SJCRH30 (cell line): ENCODE measurements at places on chromosomes 1 and 21. TPM values are rescaled to one million over a fixed set of nuclear protein-coding genes. Genes with fewer than 3 reads are reported as not detected.
A peak's percentile ranks its signal among the peaks of the same experiment; 100 is the strongest.

DNA sequence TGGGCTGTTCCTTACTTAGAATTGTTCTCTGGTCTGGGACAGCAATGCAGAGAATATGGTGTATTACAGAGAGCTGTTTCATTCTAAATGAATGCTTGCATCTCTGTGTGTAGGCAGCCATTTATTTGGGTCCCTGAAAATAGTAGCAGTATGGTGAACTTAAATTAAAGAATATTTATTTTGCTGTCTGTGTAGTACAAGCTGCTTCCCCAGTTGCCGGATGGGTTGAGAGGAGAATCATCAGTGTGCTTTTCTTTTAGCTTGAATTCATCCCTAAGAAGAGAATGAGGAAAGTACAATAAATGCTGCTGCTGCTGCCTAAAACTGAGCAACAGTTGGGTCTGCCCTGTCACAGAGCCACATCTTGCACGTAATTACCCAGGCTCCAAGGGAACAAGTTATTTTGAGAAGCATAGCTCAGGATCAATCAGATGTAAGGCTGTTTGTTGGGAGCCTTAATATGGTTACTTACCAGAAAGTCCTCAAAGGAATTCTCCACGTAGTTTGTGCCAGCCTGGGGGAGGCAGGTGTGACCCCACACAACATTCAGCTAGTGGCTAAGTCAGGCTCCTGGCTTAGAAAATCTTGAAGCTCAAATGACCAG is 16.6 kb downstream of the ACTN2 start:
- H3K4me1 ChIP-seq, result no peaks in the 10 kb centered on the region
- H3K4me3 ChIP-seq, result no peak overlapping the region
- DNase-seq, result no peak
- H3K36me3 ChIP-seq, result no peaks in the 10 kb centered on the region

GRCh38 chr1:210711825-210712612 is 383.3 kb downstream of the HHAT start:
- no peak overlapping the region for H3K27ac ChIP-seq
- no peaks in the 10 kb centered on the region for H3K4me1 ChIP-seq

- 0 out of 2 replicates have a peak, but pooled peaks cover 6% of the 10 kb centered on the region for H3K4me1 ChIP-seq
- H3K36me3 ChIP-seq, result no peaks in the 10 kb centered on the region
- H3K27me3 ChIP-seq, result peaks cover 5% of the 10 kb centered on the region
- H3K4me3 ChIP-seq, result no peak overlapping the region
- no peak overlapping the region for H3K27ac ChIP-seq
- no peak for DNase-seq
Observed at GRCh38 chr1:89630048-89630447, 2.9 kb upstream of the LRRC8C start.

GRCh38 chr1:162390396-162391185 is 9.1 kb downstream of the C1orf226 start:
- no peak overlapping the region for H3K4me3 ChIP-seq
- H3K27ac ChIP-seq, result no peak overlapping the region; the same call in 1 of the 2 replicates
- H3K36me3 ChIP-seq, result no peaks in the 10 kb centered on the region
- DNase-seq, result no peak

- no peaks in the 10 kb centered on the region for H3K4me1 ChIP-seq
- no peak overlapping the region for H3K27ac ChIP-seq
- no peaks in the 10 kb centered on the region for H3K36me3 ChIP-seq
- no peak for DNase-seq
- H3K27me3 ChIP-seq, result no peaks in the 10 kb centered on the region
- no peak overlapping the region for H3K4me3 ChIP-seq
Observed at GRCh38 chr1:91889717-91890459, 3.9 kb upstream of the TGFBR3 start.

GRCh38 chr1:119040906-119041305 is 52.8 kb upstream of the TBX15 start:
- no peak for DNase-seq
- H3K27ac ChIP-seq, result no peak overlapping the region
- peaks cover 3% of the 10 kb centered on the region; the same call in 1 of the 2 replicates for H3K36me3 ChIP-seq
- H3K4me1 ChIP-seq, result no peaks in the 10 kb centered on the region
- H3K4me3 ChIP-seq, result no peak overlapping the region

GRCh38 chr1:112508278-112509004 is at the start of gene WNT2B:
TSS of gene WNT2B (plus strand) at chr1:112508965. CDS start at chr1:112509263, 298 bp downstream.
- no peaks in the 10 kb centered on the region for H3K36me3 ChIP-seq
- DNase-seq, result no peak
- peak within 1 kb of the TSS; percentile 53 for H3K4me3 ChIP-seq
- no peak within 1 kb of the TSS for H3K27ac ChIP-seq
- peaks cover 24% of the 10 kb centered on the region for H3K4me1 ChIP-seq

DNA sequence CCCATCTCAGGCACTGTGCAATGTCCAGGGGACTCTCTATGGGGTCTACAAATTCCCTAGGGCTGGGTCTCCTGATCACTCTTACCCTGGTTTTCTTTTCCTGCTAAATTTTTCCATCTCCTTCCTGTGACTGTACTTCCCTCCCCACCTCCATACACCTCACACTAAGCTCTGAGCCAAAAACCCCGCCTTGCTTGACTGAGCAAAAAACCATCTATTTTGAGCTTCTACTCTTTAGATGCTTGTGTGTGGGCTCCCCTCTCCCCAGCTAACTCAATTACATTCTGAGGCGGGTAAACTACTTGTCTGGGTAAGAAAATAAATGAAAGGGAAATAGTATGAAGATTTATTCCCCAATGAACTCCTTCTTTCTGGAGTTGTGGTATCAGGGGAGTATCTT is 187.9 kb downstream of the PTPRU start:
- H3K36me3 ChIP-seq, result no peaks in the 10 kb centered on the region
- DNase-seq, result no peak
- no peaks in the 10 kb centered on the region for H3K4me1 ChIP-seq
- no peak overlapping the region for H3K27ac ChIP-seq
- H3K27me3 ChIP-seq, result no peaks in the 10 kb centered on the region

DNA sequence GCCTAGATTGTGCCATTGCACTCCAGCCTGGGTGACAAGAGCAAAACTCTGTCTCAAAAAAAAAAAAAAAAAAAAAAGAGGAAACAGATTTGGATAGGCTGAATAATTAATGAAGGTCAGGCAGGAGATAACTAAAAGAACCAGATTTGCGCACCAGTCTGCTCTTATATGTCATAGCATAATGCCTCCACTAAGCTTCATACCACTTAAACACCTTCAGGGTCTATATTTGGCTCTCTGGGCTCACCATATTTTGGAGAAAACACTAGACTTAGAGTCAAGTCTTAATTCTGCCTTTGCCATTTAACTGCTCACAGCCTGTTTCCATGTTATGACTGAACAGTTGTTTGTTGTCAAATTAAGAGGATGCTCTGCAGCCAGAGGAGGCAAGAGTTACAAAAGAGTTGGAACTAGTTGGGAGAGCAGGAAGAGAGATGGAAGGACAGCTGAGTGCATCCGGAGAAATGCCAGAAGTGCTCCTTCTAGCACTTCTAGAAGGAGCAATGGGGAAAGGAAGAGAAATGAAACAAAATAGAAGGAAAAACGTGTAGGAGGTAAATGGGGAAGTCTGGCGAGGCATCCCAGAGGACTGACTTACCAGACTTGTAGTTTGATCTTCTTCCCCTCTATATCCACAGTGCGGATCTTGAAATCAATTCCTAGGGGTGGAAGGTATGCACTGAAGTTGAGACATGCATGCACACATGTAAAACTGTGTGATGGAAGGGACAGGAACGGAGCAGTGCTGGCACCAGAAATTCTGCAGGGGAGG is 1.8 kb downstream of the RAB13 start:
- peaks cover 5% of the 10 kb centered on the region for H3K36me3 ChIP-seq
- H3K27me3 ChIP-seq, result no peaks in the 10 kb centered on the region
- no peaks in the 10 kb centered on the region; the same call in none of the 2 replicates for H3K4me1 ChIP-seq
- DNase-seq, result no peak
- H3K27ac ChIP-seq, result no peak overlapping the region

DNA sequence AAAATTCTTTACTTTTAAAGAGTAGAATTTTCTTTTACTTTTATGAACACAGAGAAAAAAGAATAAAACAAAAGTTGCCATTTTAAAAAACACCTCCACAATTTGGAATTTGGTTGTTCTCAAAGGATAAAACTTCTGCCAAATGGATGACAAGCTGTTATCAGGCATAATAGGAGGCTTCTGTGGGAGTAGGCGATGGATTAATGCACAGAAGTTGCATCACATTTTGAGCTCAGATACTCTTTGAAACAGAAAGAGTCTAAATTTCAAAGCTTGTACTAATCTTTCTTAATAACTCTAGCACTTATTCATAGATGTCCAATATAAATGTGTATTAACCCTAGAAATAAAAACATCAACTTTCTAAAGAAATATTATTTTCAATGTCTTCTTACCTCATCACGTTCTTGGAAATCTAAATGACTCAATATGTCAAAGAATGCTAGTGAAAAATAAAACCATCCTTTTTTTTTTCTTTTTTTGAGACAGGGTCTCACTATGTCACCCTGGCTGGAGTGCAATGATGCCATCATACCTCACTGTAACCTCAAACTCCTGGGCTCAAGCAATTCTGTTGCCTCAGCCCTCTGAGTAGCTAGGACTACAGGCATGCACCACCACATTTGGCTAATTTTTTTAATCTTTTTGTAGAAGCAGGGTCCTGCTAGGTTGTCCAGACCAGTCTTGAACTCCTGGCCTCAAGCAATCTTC is 112.8 kb upstream of the USP25 start:
- peaks cover 10% of the 10 kb centered on the region; the same call in 1 of the 2 replicates for H3K4me1 ChIP-seq
- H3K4me3 ChIP-seq, result no peak overlapping the region
- no peaks in the 10 kb centered on the region for H3K27me3 ChIP-seq
- H3K36me3 ChIP-seq, result no peaks in the 10 kb centered on the region
- no peak overlapping the region for H3K27ac ChIP-seq
- DNase-seq, result peak; percentile 10

GRCh38 chr1:154352581-154353459 is 27.5 kb downstream of the ATP8B2 start:
- 0 out of 2 replicates have a peak, but pooled peaks cover 3% of the 10 kb centered on the region for H3K4me1 ChIP-seq
- H3K27me3 ChIP-seq, result no peaks in the 10 kb centered on the region
- H3K4me3 ChIP-seq, result peak overlapping the region; percentile 43
- peak; percentile 67 for DNase-seq

GRCh38 chr1:208279826-208280588 is 35.8 kb upstream of the PLXNA2 start:
- DNase-seq, result no peak
- H3K4me1 ChIP-seq, result no peaks in the 10 kb centered on the region
- no peak overlapping the region for H3K4me3 ChIP-seq
- H3K27me3 ChIP-seq, result 0 out of 2 replicates have a peak, but pooled peaks cover 4% of the 10 kb centered on the region

DNA sequence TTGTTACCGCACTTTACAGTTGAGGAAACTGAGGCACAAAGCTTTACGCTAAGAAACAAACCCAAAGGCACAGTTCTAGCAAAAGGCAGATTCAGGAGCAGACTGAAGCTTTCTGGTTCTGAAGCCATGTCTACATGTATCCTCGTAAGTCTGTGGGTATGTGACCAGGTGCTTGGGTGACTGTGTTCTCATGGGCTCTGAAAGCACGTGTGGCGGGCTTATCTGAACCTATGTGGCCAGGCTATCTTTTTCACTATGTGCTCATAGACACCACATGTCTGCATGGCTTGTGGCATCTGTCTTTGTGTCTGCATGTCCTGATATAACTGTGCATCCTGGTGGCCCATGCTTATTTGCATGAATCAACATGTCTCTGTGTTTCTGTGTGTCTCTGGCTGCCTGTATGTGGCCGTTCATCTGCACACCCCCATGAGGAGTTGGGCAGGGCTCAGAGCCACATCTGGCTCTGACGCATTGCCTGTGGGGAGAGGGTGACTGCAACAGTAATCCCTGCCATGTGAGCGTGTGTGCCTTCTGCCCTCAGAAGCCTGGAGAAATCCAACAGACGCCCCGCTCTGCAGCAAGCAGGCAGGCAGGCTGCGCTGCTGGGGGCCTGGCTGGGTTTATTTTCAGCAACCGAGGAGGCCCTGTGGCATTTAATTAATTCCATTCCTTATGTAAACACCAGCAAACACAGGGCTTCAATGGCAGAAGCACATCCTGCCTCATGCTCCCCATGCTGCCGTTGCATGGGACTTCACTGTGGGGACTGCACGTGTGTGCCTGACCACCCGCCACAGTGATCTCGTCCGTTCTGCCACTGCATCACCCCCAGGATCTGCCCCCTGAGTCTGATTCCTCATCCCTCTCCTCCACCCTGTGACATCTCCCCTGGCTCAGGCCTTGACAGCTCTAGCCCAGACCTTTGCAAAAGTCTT is 115.4 kb downstream of the TRABD2B start:
- no peak overlapping the region for H3K4me3 ChIP-seq
- DNase-seq, result peak; percentile 81

DNA sequence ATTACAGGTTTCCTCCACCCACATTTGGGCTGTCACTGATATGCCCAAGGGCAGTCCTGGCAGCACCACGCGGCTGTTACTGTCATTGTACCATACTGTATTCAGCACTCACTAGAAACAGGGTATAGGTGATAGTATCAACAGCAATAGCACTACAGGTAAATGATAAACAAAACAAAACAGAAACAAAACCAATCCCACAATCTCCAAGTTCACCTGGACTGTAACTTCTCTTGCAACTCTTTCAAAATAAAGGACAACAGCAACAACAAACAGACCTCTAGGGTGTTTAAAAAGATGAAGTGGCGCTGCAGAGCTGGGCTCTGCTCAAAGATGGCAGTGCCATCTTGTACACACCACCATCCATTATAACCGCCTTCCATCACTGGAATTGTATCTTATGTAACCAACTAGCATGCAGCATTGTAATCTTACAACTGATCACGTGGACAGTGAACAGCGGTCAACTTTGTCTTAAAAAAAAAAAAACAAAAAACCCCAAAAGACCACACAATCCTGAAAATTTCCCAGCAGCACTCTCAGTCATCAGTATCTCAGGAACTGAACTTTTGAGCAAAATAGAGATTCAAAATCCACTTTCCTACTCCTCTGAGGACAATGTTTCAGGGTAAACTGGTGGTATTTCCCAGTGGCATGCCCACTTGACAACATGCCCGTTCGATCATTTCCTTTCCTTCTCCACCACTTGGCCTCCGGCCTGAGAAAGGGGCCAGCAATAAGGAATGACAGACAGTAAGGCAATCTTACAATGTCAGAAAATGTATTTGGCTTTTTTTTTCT is 3.8 kb downstream of the IRF2BP2 start:
- H3K36me3 ChIP-seq, result peaks cover 42% of the 10 kb centered on the region
- peaks cover 26% of the 10 kb centered on the region for H3K4me1 ChIP-seq
- no peak for DNase-seq

The MARK1 gene
- total RNA-seq, result 8.7 and 8.8 TPM in 2 replicates

The LAD1 gene
- 1.1 and 2.9 TPM in 2 replicates for total RNA-seq

The INPP5B gene
- 16.9 and 21.1 TPM in 2 replicates for total RNA-seq

The AMY1C gene
- 0.10 TPM in 1 of 2 replicates, not detected in the other for total RNA-seq
